ENCODE measurements at places on chromosomes 7 and 10.

- DNase-seq = no peak
Measured at GRCh38 chr10:126262233-126262838, 125.9 kb downstream of the ADAM12 start.

DNA sequence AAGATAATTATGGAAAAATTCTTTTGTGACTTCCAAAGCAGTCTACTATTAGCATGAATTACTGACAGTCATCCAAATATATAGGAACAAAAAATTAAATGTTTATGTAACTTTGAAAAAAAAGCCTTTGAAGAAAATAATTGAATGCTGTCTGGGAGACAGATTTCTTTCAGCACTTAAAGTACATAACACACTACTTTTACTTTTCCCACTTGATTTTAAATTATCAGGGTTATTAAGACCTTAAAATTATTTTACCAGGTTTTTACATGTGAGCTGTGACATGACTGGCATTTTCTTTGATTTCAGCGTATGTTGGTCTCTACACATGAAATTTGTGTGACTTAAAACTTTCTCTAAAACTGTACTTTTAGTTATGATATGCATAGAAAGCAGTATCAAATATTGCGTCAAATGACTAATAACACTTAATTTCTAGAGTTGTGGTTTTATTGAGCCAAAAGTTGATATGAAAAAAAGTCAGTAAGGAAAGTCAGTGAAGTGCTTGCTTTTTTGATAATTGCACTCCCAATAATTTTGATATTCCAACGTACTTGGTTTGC is 3.1 kb downstream of the PTEN start:
- DNase-seq = no peak

GRCh38 chr10:13904064-13904463 is 317.3 kb downstream of the PRPF18 start:
- DNase-seq = no peak

DNA sequence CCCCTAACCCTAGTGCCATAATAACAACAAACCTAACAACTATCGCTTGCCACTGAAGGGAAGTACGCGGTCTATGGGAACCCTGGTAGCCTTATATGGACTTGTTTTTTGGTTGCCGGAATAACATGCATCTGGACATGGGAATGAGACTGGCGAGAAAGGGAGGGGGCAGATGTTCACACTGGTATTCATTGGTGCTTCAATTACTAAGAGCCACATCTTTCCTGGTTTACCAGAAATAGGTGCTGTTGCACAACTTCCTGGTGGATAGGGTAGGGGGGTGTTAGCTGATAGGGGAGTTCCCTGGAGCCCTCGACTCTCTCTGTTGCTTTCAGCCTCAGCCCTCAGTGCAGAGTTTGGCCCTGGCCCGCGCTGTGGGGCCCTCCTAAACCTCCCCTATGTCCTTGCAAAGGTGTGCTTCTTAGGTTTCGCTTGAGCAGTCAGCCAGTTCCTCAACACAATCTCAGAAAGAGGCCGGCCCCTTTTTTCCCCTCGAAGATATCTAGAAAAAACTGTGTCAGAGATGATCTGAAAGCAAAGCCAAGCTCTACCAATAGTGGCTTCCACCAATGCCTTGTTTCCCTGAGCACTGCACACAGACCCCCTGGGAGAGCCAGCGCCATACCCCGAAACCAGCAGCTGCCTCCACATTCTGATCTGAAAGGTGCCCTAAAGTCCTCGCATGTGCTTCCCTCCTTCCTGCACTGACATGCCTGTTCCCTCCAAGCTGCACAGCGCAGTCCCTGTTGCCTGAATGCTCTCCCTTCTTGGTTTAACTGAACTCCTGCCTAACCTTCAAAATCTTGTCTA is 13.5 kb downstream of the TBXAS1 start:
- no peak for DNase-seq

- no peak for DNase-seq
Measured at GRCh38 chr7:31099451-31100444, 47.6 kb downstream of the ADCYAP1R1 start.

- no peak for DNase-seq
Measured at GRCh38 chr7:98357751-98358161, 43.1 kb downstream of the BAIAP2L1 start.

DNA sequence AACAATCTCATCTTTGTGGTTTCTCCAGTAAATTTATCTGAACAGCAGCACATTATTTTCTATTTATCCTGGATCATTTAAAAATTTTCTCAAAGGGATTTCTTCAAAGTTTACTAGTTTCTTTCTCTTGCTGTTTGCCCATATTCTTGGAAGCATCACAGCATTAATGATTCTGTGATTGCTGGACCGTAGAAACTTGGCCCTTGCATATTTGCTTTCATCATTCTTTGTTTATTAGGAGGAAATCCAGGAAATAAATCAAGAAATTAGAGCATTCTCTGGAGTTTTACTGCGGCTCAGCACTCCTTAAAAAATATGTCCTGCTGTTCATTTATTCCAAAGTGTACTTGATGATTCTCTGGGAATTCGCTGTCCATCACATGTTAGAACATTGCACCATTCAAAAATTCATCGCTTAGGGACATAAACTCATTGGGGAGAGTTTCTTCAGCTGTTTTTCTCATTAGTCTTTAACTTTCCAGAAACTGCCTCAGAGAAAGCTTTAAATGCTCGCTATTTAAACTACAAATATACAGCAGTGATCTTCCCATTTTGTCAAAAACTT is 264.0 kb upstream of the CDC14C start:
- no peak for DNase-seq

DNA sequence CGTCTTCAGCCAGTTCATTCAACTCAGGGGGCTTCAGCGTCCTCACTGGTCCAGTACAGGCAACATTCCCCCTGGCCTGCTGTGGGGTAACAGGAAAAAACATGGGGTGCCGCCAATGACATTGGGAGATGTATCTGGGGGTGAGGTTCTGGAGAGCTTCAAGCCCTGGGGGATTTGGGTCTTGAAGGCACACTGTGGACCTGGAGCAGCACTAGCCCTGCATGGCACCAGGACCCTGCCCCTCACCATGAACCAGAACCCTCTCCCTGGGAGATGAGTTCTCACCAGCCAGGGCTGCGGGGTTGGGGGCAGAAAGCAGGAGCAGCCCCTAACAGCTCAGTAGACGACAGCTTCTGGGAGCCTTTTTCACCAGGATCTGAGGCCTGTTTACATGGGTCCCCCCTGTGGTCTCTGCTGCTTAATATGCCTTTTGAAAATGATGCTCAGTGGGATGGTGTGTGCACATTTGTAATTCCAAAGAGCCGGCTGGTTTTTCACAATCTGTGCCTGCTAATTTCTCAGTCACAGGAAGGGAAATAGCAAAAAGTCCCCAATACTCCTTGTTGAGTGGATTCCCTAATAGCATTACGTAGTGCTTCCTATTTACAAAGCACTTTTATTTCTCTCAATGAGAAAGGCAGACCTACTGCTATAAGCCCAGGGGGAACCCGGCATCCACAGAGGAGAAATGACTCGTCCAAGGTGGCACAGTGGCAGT is 509.5 kb downstream of the RPS24 start:
- no peak for DNase-seq

DNA sequence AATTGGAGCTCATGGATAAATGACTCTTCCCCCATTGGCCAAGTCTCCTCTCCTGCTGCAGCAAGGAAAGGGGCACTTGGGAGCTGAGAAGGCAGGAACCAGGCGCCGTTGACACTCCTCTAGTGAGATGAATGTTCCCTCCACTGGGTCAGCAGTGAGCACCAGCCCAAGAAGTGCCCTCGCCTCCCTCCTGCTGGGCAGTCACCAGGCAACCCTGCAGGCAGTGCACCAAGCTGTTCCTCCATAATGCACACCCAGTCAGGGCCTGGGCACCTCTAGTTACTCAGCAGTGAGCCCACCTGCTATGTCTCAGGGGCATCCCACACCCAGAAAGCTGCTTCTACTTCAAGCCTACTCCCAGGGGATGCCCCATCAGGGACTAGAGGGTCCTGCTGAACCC is 84.3 kb downstream of the KCNMA1 start:
- DNase-seq = no peak

- DNase-seq = no peak
Measured at GRCh38 chr10:96967847-96968246, 135.7 kb downstream of the LCOR start.

DNA sequence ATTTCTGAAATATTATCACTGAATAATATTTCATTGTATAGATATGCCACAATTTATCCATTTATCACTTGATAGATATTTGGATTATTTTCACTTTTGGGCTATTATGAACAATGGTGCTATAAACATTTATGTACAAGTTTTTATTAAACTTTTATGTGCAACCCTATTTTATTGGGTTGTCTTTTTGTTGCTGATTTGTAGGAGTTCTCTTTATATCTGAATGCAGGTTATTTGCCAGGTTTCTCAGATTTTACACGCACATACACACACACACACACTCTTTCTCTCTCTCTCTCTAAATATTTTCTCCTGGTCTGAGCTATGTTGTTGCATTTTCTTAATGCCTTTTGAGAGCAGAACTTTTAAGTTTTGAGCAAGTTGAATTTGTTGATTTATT is 36.2 kb downstream of the ADK start:
- no peak for DNase-seq

GRCh38 chr10:63720072-63720537 is 198.9 kb downstream of the REEP3 start:
- DNase-seq = no peak

GRCh38 chr7:155337946-155338631 is 40.4 kb downstream of the INSIG1 start:
- DNase-seq = no peak

- peak; percentile 58 for DNase-seq
Measured at GRCh38 chr7:44615149-44615611, 8.8 kb downstream of the OGDH start.

- no peak for DNase-seq
Measured at GRCh38 chr7:11858622-11859302, 26.8 kb upstream of the THSD7A start.

GRCh38 chr7:94384315-94384714 is 10.4 kb upstream of the COL1A2 start:
- DNase-seq = no peak

- DNase-seq = no peak
Measured at GRCh38 chr7:155198196-155198892, 99.3 kb upstream of the INSIG1 start.

- no peak for DNase-seq
Measured at GRCh38 chr7:47738563-47739166, 156.8 kb upstream of the TNS3 start.

- DNase-seq = no peak
Measured at GRCh38 chr7:54097886-54098285, 444.3 kb upstream of the VSTM2A start.

DNA sequence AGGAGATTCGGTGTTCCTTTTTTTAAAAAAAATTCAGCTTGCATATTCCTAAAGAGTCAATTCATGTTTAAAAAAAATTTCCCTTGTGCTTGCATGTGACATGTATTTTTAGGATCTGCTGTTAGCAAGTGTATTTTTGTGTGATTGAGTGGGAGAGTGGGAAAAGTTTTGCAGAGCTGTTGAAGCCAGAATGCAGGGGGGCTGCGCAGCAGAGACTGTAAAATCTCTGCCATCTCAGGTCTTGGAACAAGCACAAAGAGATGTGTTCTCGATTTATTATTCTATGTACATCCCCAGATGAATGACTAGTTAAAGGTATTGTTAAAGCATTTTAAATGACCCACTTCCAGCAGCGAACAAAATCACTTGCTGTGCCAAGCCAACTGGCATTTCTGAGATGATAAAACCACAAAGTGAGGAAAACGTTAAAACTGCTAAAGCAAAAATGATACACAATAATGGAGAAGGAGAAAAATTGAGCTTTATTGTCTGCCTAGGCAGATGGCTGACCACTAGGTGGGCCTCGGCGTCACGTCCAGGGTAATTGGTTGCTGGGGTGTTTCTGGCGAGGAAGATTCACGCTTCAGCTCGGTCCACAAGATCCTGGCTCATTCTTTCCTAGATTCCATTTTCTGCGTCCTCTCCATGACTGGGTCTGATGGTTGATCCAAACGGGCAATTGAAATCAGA is 67.0 kb upstream of the ATRNL1 start:
- DNase-seq = no peak

DNA sequence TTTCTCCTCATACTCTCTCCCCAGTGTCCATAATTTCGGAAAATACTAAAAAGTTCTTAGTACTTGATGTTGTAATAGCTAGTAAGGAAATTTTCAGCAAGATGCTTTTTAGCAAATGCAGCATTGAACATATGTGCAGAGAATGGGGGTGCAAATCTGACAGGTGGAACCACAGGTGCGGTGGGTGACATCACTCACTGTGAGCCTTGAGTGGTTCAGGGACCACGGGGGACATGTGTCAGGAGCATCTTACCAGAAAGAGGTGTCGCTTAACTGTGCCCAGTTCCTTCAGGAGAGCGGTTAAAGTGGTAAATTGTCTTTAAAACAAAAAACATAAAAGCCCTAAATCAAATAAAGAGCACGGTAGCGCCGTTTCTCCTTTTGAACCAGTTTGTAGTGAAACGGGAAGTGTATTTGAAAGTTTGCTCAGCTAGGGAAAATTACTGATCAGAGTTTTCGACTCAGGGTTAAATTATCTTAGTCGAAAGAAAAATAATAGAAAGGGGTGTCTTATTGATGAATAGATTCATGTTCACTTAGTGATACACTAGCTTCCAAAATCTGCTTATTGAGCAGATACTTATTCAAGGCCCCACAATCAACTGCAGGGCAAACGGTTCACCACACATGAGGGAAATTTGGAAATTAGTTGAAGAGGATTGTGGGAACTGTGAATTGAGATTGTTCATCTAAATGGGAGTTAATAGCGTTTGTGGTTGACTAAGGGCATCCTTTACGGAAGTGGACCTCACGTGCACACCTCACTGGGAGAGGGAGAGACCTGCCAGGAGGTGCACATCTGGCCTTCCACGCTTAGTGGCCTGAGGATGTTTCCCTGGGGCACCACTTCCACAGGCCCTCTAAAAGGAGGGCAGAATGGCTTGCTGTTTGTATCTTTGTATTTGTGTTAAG is 12.7 kb downstream of the CUL1 start:
- DNase-seq = no peak

GRCh38 chr10:27912231-27912630 is 86.6 kb downstream of the ODAD2 start:
- DNase-seq = no peak
